ENCODE measurements at places on chromosomes 6 and 20.
A peak's percentile ranks its signal among the peaks of the same experiment; 100 is the strongest.

- no peak for DNase-seq
Measured at GRCh38 chr6:167863897-167864296, 37.2 kb downstream of the AFDN start.

DNA sequence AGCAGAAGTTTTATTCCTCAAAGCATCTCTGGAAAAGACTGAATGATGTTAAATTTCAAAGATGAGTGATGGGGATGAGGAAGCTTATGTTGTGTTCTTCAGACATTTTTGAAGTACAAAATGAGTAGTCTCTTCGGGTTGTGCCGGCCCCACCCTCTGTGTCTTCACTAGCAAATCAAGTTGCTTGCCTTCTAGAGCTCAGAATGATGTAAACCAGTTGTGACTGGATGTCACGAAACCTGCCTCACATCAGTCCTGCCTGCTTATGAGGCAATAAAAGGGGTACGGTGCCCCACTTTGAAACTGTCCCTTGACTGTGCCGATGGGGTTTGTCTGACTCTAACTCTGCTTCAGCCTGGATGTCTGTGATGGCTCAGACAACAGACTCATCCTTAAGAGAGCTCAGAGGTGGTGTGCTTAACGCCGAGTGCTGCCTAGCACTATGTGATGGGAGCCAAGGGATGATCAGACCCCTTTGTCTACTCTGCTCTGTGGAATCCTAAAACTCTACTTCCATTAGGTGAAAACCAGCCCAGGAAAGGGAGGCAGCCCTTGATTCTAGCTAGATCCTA lies 19.0 kb downstream of the TOMM34 start:
- DNase-seq: no peak

- peak; percentile 84 for DNase-seq
Measured at GRCh38 chr6:124961777-124962638, at the start of gene RNF217. RNF217 (plus strand) TSS chr6:124962437; CDS start chr6:124962545, 108 bp downstream.

- DNase-seq: no peak
Measured at GRCh38 chr20:41456351-41456750, 89.7 kb upstream of the EMILIN3 start.

- no peak for DNase-seq
Measured at GRCh38 chr6:156794546-156795354, 17.6 kb downstream of the ARID1B start.

DNA sequence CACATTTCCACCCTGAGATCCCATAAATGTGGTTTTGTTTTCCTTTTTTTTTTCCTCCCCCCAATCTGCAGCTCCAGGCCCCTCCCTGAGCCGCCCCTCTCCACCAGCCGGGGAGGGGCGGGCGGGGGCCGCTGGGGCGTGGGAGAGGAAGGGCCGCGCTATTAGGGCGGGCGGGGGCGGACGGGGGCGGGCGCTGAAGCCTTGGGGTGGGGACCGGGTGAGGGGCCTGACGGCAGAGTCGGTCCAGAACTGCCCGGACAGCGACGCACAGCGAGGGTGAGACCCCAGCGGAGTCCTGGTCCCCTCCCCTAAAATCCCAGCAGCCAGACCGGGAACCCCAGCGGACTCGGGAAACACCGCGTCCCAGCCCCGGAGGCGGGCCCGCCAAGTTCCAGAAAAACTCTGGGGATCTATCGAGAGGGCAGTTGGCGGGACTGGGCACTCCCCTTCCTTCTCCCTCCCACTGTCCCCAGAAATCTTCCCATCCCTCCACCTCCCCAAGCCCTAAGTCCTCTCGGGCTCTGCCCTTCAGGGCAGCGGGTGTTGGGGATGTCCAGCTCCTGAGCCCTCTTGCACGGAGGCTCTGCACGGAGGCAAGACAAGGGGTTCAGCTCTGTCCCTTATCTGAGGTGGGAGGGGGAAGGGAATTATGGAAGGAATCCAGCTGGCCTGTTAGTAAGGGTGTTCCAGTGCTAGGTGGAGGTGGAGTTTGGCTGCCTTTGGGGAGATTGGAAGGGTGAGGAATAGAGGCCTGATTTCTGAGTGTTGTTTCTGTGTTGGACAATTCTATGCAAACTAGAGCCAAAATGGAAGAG lies at the start of gene PRICKLE4:
TSS of gene PRICKLE4 (plus strand) at position 232 of the 815 bp plus-strand sequence. CDS start 2,692 bp downstream, outside the sequence.
- DNase-seq: peak; percentile 74

DNA sequence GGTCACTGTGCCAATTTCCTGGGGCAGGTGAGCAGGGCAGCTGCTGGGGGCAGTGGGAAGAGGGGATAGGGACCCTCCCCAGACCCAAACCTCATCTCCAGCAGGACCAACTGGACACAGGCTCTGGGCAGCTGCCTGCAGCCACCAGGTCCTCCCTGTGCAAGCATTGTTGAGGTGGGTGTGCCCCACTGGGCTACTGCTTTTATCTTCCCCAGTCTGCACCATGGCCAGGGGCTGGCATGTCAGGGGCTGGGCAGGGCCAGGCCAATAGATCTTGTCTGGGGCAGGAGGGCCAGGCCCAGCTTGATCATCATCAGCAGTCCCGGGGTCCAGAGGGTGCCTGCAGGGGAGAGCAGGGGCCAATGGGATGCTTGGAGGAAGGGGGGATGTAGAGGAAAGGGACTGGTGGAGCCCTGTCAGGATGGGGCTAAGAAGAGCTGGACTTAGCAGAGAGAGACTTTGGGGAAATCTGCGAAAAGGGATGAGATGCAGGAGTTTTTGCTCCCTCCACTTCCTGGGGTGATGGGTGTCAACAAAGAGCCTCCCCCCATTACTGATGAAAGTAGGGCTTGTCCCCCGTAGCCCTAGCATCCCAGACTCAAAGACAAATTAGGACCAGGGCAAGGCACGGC lies 5.7 kb downstream of the EBF4 start:
- peak; percentile 51 for DNase-seq

GRCh38 chr20:44743916-44744655 lies 1.6 kb upstream of the KCNK15 start:
- DNase-seq: no peak

GRCh38 chr20:20103486-20103885 lies 51.2 kb downstream of the CFAP61 start:
- DNase-seq: no peak

DNA sequence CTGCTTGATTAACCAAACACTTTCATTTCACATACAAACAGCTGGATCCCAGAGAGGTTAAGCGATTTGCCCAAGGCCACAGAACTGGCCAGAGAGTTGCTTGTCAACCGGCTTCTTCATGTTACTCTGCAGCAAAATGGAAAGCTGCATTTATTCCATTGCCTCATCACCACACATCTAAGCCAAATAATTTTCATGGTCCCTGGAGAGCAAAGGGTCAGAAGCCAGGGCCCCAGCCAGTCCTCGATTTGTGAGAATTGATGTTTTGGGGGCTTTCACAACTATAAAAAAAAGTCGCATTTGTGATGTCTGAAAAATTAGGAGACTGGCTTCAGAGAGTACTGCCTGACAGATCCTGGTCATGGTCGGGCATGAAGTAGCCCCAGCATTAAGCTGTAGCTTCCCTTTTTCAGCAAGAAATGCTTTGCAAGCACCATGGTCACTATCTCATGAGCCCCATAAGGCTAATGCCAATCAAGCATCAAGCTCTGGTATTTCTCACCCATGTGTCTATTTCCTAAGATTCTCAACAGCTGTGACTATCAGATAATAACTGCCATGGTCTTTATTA lies 95.8 kb downstream of the BANF2 start:
- DNase-seq: no peak

DNA sequence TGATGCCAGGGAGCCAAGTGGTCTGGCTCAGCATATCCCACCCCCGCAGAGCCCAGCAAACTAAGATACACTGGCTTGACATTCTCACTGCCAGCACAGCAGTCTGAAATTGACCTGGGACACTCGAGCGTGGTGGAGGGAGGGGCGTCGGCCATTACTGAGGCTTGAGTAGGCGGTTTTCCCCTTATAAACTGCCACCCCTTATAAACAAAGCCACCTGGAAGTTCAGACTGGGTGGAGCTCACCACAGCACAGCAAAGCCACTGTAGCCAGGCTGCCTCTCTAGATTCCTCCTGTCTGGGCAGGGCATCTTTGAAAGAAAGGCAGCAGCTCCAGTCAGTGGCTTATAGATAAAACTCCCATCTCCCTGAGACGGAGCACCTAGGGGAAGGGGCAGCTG lies 19.4 kb downstream of the TINAG start:
- no peak for DNase-seq

DNA sequence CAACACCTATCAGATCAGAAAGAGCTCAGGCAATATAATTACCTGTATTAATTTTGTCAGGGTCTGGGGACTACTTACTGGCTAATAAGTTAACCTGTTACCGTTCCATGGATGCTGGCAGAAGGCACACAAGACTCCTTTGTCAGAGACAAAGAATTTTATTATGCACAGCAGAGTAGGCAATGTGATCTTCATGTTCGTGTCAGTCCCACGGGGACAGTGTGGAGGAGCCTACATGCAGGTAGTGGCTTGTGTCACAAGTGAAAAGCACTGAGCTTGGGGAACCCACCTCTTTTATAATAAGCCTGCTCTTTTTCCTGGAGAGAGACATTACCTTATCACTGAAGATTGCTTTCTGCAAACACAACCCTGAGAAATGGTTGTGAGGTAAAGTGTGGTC lies 96.9 kb downstream of the CD164 start:
- no peak for DNase-seq

DNA sequence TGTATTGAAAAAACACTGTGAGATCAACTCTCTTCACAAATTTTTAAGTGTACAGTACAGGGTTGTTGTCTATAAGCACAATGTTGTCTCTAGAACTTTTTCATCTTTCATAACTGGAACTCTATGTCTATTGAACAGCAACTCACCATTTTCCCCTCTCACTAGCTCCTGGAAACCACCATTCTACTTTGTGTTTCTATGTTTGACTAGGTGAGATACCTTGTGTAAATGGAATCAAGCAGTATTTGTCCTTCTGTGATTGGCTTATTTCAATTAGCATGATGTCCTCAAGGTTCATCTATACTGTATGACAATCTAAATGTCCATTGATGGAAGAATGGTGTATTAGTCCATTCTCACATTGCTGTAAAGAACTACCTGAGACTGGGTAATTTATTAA lies 210.1 kb upstream of the FUT9 start:
- no peak for DNase-seq

GRCh38 chr20:49282584-49283171 lies 4.8 kb upstream of the ZNFX1 start:
- no peak for DNase-seq

- DNase-seq: no peak
Measured at GRCh38 chr20:20816969-20817755, 104.7 kb upstream of the RALGAPA2 start.

- DNase-seq: no peak
Measured at GRCh38 chr6:31681135-31681671, 336 bp upstream of the LY6G5C start.

DNA sequence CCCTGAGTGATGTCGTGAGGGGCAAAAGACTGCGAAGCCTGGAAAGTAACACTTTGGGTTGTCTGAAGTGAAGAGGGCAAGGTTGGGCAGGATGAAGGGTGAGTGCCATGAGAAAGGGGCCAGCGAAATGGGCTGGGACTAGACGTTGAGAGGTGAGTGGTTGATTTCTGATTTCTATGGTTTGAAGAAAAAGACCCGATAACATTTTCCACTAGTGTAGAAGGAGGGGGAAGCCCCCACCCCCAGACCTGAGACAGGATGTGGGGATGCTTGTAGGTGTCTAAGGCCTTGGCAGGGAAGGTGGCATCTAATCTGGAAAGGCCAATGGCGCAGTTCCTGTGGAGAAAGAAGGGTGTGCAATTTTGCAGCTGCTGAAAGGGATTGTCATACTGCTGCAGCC lies 25.3 kb upstream of the KIF3B start:
- no peak for DNase-seq

DNA sequence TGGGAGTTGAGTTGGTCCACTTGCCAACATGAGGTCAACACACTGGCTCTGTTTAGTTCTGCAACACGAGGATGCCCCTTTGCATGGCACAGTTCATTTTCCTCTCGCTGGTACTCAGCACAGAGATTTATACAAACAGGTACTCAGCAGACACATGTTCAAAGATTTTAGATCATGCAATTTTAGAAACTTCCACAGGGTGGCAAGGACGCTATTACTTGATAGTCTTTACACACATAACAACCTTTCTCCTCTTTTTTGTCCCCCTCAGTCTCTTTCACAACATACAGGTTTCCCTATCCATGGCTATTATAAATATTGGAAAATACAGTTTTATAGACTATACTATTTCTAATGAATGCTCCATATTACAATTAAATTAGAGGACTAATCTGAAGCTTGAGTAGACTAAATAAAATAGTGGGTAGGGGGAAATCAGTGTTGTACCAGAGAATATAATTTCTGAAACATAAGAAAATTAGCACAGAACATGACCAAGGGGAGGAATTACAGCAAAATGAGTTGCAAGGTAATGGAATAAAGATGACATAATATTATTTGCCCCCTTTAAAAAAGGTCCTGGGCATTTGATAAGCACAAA lies 331.8 kb upstream of the BTBD3 start:
- DNase-seq: no peak

- no peak for DNase-seq
Measured at GRCh38 chr6:168838037-168838399, 397.0 kb downstream of the SMOC2 start.

DNA sequence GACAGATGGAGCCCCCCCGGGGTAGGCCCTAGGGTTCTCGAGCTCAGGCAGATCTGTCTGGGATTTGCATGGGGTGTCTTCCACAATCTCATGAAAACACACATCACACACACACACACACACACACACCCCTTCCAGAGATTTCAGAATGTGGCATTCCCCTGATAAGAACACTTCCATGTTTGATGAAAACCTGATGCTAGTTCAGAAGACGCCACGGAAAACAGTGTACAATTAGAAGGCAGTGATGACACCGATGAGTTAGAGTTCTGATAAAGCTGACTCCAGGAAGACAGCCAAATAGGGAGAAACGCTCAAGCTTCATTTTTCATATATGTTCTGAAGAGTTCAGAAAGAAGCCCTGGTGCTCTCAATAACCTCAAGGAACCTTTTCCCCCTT lies 438.7 kb upstream of the JARID2 start:
- no peak for DNase-seq

- no peak for DNase-seq
Measured at GRCh38 chr6:39266782-39267355, 37.6 kb upstream of the KCNK5 start.

- DNase-seq: no peak
Measured at GRCh38 chr6:20188630-20189075, 23.6 kb downstream of the MBOAT1 start.

DNA sequence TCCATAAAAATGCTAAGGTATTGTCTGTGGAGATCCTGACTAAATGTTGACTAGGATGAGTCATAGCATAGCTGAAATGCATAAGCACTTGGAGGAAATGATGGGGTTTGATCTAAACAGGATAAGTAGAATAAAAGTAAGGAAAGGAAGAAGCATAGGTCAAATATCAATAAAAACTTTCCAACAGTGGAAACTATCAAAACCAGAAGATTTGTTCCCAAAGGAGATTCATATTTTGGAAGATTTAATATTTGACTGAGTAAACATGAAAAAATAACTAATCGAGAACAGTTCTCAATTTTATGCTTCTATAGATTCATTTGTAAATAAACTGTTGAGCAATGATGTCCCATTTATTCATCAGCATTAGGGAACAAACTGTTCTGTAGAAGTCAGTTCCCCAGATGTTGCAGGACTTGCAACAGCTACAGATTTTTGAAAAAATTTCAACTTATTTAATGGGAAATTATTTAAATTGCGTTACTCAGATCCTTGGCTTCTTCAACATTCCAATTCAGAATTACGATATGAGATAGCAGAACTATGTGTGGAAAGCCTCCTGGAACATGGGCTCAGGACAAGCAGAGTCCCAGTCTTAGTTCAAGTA lies 133.7 kb upstream of the TBX18 start:
- no peak for DNase-seq

Measured in ascending aorta (tissue), 2 donors.